Left lung (tissue), 14 donors: ENCODE measurements at places on chromosomes 4 and X. TPM values are rescaled to one million over a fixed set of nuclear protein-coding genes. Genes with fewer than 3 reads are reported as not detected.

The PPBP gene
- 2.6 TPM for total RNA-seq

The GDPD2 gene
- not detected for total RNA-seq

The OCRL gene
- 22.9 TPM for total RNA-seq

The ARMCX4 gene
- 11.6 TPM for total RNA-seq

The RTL3 gene
- not detected for total RNA-seq

The CT45A1 gene
- not detected for total RNA-seq

The VSIG4 gene
- total RNA-seq, result 131 TPM

The FREM3 gene
- total RNA-seq, result not detected

The RBM47 gene
- 110 TPM for total RNA-seq

The OCIAD1 gene
- total RNA-seq, result 120 TPM

The NRK gene
- 16.1 TPM for total RNA-seq

The SLC7A11 gene
- 1.8 TPM for total RNA-seq

The GLOD5 gene
- total RNA-seq, result 2.5 TPM

The SATL1 gene
- not detected for total RNA-seq

The RAB28 gene
- total RNA-seq, result 16.6 TPM

The KCTD8 gene
- 0.20 TPM for total RNA-seq

The SAGE1 gene
- not detected for total RNA-seq
